ENCODE measurements at places on chromosomes 7 and 10. TPM values are rescaled to one million over a fixed set of nuclear protein-coding genes. Genes with fewer than 3 reads are reported as not detected.

DNA sequence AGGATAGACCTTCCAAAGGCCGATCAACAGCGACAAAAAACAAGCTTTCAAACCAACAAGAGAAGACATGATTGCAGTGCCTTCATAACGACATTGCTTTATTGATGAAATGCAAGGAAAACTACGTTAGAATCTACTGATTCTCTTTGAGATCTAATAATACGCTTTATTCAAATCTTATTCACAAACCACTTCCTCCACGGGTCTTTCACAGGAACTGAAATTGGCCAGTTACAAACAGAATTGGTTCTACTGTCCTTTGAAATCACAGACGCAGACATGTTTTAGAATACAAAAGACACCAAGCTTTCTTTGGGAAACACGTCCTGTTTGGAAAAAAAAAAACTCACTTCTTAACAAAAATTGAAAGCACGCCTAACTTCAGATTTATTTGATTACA lies 74.7 kb upstream of the SEPHS1 start:
- no peak for DNase-seq

- no peak for DNase-seq
Observed at GRCh38 chr7:33504266-33504665, 374.9 kb downstream of the BBS9 start.

DNA sequence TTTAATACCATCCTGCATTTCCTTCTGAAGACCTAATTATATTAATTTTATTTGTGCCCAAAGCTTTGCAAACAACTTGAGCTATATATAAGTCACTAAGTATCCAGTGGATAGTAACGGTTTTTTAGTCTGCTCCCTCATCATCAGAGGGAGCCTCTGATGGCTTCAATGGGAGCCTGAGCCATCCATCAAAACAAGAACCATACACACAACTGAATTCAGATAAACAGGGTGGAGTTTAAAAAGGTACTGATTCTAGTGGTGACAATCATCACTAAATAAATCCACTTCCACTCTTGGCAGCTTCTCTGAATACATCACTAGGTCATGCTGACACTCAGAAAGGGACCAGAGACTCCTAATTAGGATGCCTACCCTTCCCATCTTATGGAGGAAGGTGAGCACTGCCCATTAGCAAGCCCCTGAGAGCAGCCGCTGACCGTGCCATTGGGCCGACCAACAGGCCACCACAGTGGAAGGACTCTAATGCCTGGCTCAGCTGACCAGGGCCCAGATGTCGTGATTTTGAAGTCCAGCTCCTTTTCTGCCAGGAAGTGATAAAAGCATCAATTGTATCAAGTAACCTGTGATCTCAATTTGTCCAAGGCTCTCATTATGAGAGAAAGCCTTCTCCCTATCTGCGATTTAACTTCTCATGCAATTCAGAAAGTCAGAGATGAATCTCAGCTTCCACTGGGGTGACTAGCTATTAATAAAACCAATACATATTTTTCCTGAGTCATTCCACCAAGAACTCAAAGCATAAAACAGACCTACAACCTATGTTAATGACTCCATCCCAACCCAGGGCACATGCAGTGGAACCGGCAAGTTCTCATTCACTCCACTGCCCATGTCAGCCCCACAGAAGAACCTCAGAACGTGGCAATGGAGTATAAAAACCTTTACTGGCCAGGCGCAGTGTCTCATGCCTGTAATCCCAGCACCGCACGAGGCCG lies 13.1 kb downstream of the VOPP1 start:
- no peak for DNase-seq

- no peak for DNase-seq
Observed at GRCh38 chr7:81114633-81115032, 195.8 kb upstream of the SEMA3C start.

DNA sequence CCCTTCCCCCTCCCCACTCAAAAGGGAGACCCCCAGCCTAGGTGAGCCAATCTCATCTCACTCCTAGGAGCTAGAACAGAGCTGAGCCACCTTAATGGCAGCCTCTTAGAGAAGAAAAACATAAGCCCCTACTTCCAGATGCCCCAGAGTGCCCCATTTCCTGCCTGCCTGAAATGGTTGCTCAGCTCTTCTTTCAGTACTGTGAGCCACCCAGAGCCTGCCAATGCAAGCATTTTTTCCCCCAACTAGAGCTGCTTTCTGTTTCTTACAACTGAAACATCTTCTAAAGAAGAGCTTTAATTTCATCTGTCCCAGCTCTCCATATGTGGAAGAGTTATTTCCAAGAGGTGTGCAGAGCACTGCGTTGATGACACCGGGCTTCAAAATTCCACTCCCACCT lies 136.7 kb downstream of the PLPP4 start:
- DNase-seq, result no peak

GRCh38 chr10:35342183-35342753 lies 6.0 kb downstream of the CCNY start:
- no peak for DNase-seq

DNA sequence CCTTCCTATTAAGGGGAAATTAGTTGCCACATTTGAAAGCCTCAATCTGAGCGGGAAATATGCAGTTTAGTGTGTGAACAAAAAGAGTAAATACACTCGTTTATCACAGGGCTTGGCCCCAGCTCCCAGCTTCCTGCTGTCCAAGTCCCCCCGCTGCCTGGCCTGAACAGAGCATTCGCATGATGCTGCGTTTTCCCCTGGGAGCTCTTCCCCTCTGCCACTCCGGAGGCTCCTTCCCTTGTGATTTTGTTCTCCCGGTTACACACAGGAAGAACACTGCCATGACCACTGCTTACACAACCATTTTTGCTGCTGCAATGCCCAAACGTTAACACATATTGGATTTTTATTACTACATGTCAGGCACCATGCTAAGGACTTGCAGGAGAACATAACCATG lies 120.7 kb upstream of the ADARB2 start:
- no peak for DNase-seq

GRCh38 chr10:2619472-2619871 lies 447.9 kb upstream of the PFKP start:
- no peak for DNase-seq

DNA sequence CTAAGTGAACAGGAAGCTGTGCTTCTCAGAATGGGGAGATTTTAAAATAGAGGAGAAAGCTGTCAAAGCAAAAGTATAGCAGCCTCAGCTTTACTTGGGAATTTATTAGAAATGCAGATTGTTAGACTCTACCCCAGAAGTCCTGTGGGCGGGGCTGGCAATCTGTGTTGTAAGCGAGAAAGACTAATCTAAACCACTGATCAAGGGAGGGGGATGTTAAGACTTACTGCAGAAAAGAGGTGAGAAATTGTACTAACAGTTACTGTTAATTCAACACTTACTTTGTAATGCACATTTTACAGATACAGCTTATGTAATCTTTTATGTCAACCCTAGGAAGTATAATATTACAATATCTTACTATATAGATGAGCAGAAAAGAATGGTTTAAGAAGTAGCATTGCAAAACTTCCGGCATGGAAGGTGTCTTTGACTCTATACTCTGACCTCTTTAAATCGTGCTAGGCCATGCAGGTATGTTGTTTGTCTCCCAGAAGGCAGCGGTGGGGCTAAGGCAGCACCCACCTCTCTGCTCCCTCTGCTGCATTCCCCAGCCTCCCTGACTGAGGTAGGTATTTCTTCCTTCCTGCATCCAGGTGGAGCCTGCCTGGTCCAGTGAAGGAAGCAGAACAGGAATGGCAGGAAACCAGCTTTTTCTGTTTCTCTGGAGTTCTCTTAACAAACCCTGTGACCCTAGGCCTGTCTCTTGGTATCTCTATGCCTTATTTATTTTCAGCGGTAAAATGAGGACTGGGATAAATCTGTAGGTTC lies 462.2 kb downstream of the AUTS2 start:
- no peak for DNase-seq

GRCh38 chr7:95669513-95669912 lies 73.2 kb upstream of the PDK4 start:
- DNase-seq, result no peak

- DNase-seq, result no peak
Observed at GRCh38 chr7:147833557-147833956, 757.0 kb upstream of the C7orf33 start.

- no peak for DNase-seq
Observed at GRCh38 chr7:69517985-69518704, 80.1 kb upstream of the AUTS2 start.

DNA sequence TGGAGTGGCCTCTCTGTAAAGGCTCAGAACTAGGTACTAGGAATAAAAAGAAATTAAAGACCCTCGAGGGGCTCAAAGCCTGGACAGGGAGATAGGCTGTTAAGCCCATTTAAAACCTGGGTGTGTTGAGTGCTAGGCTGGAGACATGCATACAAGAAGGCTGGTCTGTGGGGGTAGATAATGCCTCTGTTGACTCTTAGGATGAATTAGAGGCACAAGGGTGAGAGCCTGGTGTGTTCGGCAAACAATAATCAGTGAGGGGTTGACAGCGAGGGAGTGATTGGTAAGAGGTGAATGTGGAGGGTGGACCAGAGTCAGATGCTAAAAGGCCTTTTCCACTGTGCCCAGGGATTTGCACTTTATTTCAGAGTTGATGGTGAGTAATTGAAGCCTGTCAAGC lies 12.7 kb downstream of the GSTO2 start:
- DNase-seq, result no peak

DNA sequence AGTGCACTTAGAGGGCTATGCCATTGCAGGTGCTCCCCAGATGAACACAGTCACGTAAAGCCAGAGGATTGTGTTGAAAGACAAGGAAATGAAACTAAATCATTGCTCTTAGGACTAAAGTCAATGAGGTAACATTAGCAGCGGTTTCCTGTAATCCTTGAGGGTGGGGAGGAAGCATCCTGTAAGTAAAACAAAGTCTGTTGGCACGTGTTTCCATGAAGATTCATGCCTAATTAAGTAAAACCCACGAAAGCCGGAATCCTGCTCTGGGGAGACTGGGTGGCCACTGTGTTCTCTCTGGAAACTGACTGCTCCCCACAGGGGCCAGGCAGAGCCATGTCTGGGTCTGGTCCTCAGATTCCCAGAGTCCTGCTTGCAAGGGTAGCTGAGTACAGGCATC lies 18.3 kb downstream of the STEAP1B start:
- no peak for DNase-seq

DNA sequence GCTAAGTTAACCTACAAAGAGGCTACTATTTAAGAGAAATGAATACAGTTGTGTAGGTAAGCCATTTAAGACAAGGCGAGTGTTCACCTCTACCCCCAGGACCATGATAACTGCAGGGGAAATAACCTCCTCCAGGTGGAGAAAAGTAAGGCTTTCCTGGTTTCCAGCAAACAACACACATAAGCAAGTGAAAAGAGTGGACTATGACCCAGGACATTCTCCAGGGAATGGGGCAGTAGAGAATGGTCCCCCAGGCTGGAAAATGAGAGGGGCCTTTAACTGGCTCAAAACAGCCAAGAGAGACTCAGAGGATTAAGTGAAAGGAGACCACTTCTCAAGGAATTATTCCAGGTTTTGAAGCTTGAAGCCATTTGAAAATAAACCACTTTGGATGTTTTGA lies 101.0 kb upstream of the GJD4 start:
- no peak for DNase-seq

- no peak for DNase-seq
Observed at GRCh38 chr7:110412614-110413013, 678.3 kb upstream of the LRRN3 start.

GRCh38 chr10:126065751-126066377 lies 169.5 kb downstream of the FANK1 start:
- DNase-seq, result peak; percentile 48

GRCh38 chr10:101828766-101829551 lies 10.7 kb upstream of the OGA start:
- no peak for DNase-seq

DNA sequence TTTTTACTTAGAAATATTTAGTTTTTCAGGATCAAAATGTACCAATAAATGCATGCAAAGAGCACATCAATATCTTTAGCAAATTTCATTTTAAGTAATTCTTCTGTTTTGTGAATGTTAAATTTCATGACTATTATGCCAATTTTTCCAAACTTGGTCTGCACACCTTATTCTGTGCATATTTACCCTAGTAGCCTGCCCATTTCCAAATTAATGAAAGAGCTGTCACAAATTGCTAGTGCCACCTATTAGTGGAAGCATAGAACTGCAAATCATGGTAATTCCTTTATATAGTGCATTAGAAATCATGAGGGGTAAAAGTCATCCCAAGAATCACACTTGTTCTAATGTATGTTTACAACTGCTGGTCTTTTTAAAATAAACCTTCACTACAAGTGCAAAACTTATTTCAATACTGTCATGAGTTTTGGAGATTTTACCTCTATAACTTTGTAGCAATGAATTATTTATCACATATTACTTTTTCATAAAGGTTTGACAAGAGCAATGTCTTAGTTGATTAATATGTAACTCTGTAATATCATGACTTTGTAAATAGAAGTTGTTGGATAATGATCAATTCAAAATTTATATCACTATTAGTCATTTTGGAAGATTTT lies 5.7 kb downstream of the SEMA3A start:
- DNase-seq, result peak; percentile 53

The PBLD gene
- 10.5 TPM for total RNA-seq

The NSMCE4A gene
- 24.4 TPM for total RNA-seq

The NYAP1 gene
- not detected for total RNA-seq

The TAS2R41 gene
- total RNA-seq, result not detected

The IL6 gene
- total RNA-seq, result 0.56 TPM

The NUTM2B gene
- total RNA-seq, result 0.36 TPM

The ACTL6B gene
- total RNA-seq, result not detected

The OPALIN gene
- not detected for total RNA-seq

The PLXNA4 gene
- total RNA-seq, result 0.05 TPM

The ZPBP gene
- not detected for total RNA-seq

The CALHM1 gene
- 0.31 TPM for total RNA-seq

The DRGX gene
- not detected for total RNA-seq

The PON1 gene
- not detected for total RNA-seq

The AOAH gene
- total RNA-seq, result not detected

The CPXM2 gene
- not detected for total RNA-seq
